Stimulated activated naive CD8-positive, alpha-beta T cell treated with anti-CD3 and anti-CD28 coated beads, Interleukin-15, Interleukin-2, amounts not matched to agents 100 U/mL and 50 U/mL, for 24 hours (primary cell): ENCODE measurements at places on chromosomes 16 and 17.

DNA sequence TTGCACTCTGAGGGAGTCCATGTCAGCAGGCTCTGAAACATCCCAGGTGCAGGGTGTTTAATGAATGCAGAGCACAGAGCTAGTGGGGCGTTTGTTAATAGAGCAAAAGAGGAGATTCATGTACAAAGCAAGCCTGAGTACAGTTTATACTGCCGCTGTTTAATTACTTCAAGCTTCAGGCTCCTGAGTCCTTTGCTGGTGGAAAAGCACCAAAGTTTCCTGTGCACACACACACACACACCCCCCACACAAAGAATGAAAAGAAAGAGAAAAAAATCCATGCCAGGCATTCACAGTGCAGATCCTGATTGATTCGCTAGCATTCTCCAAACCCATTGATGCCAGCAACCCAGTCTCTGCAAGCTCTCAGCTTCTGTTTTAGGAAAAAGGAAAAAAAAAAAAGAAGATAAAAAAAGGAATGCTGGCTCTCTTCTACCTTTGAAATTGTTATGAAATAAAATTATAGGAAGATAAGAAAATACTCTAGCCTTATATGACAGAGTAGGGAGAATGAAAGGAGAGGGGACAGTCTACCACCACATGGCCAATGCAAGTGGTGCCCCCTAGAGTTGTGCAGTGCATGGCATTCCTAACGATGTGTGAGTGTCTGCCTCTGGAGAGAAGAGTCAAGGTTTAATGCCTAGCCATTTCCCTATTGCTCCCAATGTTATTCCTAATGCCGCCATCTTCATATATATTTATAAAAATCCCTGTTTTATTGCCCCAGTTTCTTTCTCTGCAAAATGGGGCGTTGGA is 216.5 kb downstream of the TMEM114 start:
- no peak for DNase-seq

DNA sequence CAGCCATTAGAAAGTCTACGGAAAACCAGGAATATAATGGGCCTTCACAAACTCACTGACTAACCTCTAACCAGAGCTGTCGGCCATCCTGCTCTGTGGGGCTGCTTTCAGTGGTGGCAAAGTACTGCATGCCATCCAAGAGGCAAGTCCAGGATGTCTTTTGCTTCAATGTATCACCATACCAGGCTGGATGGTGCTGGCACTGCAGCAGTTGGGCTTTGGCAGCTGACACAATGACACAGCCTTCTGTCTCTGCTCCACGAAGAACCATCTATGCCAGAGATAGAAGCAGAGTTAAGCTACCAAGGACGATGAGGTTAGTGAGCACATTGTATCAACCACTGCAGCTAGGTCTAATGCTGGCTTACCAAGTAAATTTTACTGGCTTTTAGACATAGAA is 9.7 kb upstream of the RSKR start:
- no peak for DNase-seq

GRCh38 chr17:13550291-13550690 is 51.4 kb downstream of the HS3ST3A1 start:
- no peak for DNase-seq

GRCh38 chr16:29877266-29877961 is 14.4 kb upstream of the CDIPT start:
- peak; percentile 69 for DNase-seq

DNA sequence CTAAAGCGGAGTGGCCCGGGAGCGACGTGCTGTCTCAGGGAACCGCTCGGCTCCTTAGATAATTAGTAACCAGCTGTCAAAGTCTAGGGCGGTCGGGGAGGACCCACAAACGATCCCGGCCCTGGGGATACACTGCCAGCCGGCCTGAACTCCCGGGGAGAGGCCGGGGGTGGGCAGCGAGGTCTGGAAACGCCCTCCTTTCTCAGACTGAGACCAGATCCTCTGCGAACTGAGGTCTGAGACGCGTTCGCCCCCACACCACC is 1.3 kb downstream of the HNF1B start:
- DNase-seq: no peak

GRCh38 chr16:71453036-71453435 is 9.0 kb downstream of the ZNF23 start:
- DNase-seq: no peak
